SK-N-DZ (cell line): ENCODE measurements at places on chromosomes 16 and 17.

DNA sequence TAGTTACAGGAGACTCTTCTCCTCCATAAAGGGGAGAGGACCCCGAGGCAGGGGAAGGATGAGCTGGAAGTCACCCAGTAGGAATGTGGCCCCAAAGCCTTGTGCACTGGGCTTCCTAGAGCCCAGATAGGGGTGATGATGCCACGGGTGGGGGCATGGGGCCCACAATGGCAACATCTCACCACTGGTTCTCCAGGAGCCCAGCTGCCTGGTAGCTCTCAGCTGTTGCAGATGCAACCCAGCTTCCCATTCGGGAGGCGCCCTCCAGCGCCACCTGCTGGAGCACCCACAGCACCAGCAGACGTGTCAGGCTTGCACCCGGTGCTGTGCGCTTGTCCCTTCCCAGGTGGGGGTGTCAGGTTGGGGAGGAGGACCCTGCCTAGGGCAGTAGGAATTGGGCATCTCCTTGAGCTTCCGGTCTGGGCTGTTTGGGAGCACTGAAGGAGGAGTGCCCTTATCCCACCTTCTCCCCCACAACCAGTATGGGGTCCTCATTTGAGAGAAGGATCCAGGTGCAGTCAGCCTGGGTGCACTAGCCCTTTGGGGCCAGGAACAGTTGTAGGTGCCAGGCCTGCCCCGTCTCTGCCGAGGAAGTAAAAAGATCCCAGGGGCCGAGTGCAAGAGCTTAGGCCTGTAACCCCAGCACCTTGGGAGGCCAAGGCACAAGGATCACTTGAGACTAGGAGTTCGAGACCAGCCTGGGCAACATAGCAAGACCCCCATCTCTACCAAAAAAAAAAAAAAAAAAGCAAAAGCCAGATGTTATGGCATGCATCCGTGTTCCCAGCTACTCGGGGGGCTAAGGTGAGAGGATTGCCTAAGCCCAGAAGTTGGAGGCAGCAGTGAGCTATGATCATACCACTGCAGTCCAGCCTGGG is 14.4 kb downstream of the CDIPT start:
- peak; percentile 67 for DNase-seq

DNA sequence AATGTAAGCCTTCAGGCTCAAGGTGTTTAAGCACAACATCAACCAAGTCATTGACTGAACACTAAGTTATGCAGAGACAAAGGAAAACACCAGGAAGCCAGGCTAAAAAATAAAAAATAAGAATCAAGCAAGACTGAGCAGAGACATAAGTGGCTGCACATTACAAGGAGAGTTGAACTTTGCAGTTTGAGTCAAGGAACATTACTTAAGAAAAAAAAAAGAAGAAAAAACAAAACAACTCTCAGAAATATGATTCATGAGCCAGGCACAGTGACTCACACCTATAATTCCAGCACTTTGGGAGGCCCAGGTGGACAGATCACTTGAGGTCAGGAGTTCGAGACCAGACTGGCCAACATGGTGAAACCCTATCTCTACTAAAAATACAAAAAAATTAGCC is 168.1 kb downstream of the C16orf95 start:
- DNase-seq: no peak

DNA sequence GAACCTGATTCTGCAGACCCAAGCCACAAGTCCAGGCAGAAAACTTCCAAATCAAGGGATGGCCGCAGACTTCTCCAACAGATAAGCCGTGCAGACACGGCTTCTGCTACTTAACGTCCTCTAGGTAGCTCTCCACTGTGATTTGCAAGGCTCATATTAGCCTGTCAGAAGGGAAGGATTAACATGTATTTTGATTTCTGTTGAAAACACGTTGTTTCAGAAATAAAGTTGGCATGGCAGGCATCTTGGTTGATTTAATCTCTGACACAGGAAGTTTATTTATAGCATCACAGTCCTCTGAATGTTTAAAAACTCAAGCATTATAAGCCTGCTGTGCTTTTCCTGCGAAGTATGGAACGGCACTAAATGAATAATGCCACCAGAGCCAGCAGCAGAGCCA is 166.8 kb upstream of the TOX3 start:
- peak; percentile 44 for DNase-seq

- DNase-seq: no peak
Observed at GRCh38 chr17:30226878-30227277, 8.6 kb downstream of the SLC6A4 start.

- DNase-seq: peak; percentile 87
Observed at GRCh38 chr17:73305845-73306836, 5.7 kb downstream of the CDC42EP4 start.

DNA sequence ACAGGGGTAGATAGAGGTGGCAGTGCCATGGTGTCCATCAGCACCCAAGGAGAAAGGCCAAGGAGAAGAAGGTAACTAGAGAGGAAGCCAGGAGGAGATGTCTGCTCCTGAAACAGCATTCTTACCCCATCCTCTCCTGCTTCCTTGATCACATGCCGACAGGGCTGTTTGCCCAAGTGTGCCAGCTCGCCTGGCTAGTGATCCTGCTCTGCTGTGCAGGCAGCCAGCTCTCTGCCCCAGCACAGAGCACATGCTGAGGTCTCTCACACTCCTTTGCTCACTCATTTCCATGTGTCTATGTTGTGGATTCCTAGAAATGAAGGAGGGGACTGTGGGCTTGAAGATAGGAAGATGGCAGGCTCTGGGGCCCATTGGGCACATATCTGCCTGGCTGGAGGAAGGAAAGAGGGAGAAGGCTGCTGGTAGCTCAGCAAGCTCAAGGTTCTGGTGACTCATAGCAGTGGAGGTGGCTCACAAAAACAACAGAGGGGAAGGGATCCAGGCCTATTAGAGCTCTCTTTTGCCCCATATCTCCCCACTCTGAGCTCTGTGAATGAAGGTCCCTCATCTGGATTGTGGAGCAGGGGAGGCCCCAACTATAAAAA is 54.3 kb downstream of the NEUROD2 start:
- DNase-seq: no peak

GRCh38 chr16:72301523-72302236 is 129.7 kb upstream of the PMFBP1 start:
- DNase-seq: peak; percentile 23

DNA sequence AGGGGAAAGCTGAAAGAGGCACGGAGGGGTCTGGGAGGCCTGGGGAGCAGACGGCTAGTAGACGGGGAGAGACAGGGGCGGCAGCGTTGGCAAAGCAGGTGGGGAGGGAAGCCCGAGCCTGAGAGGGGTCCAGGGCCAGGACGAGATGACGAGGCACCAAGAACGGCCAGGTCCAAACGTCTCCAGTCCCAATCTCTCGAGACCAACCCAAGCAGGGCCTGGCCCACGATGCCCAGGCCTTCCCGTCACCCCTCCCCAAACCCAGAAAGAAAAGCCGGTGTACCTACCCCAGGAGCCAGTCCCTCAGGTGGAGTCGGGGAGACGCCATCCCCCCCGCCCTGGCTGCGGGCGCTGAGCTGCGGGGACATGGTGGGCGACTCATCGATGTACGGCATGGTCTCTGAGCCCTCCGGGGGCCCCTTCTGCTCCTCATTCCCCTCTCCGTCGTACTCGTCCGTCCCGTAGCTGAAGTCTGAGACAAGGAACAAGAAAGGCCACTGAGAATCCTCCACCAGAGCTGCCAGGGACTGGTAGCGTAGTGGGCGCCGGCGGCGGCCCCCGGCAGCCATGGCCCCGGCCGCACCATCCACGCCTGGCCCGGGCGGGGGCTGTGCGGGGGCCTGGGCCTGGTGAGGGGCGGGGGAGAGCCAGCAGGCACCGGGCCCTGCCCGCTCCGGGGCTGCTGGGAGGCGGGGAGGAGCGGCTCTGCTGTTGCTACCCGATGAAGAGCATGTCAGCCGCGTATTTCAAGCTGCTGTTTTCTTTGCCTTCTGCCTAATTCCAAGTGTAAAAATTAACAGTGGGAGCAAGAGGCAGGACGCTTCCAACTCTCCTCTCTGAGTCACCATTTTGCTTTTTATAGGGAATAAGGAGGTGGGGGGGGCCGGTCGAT is 54.6 kb downstream of the ABR start:
- DNase-seq: no peak

DNA sequence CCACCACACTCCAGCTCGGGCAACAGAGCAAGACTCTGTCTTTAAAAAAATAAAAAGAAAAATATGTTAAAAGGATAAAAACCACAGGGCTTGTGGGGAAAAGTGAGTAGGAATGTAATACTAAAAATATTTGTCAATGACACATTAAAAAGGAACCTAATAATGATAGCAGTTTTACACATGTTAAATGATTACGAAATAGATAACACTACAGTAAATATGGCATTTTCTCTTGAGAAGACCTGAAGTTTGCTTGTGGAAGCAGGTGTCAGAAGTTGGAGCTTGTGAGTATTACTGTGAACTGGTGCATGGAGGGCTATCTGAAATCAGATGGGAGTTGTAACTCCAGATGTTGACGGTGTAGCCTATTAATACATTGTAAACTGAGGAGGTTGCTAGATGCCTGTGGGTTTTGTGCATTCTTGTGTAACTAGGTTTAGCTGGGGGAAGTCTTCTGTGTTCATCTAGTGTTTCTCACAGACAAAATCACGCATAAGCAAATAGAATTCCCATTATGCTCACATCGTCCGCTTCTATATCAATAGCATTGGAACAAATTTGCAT is 44.2 kb upstream of the CLEC18A start:
- no peak for DNase-seq

DNA sequence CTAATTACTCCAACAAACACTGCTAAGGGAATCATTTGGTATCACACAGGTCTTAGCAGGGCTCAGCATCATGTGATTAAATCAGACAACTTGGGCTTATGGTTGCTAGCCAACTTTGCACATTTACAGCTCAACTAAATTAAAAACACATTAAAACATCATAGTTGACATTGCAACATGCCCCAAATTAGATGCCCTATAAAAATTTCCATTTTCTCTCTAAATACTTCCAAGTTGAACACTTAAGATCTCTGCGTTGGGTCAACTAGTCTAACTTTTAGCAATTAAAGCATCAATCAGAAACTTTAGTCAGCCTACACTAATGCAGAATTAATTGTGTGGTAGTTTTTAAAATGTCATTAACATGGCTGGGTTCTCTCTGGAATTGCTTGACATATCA is 12.1 kb downstream of the DNAJC7 start:
- no peak for DNase-seq

DNA sequence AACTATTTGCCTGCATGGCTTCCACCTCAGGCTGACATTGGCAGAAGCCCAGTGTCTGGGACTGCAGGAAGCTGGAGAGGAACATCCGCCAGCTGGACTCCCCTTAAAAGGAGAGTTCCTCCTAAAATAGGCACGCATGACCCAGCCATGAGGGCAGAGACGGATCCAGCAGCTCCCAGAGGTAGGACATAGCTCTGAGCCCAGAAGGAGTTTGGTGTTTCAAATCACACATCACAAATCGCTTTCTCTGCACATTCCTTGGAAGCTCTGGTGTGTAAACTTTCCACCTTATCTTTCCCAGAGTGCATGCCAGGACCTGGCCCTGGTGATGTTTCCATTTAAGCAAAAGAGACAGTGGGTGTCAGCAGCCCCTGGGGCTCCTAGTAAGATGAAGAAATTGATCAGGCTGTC is 231.1 kb upstream of the CDH5 start:
- DNase-seq: no peak

- DNase-seq: no peak
Observed at GRCh38 chr16:16052916-16053315, 103.5 kb downstream of the ABCC1 start.

DNA sequence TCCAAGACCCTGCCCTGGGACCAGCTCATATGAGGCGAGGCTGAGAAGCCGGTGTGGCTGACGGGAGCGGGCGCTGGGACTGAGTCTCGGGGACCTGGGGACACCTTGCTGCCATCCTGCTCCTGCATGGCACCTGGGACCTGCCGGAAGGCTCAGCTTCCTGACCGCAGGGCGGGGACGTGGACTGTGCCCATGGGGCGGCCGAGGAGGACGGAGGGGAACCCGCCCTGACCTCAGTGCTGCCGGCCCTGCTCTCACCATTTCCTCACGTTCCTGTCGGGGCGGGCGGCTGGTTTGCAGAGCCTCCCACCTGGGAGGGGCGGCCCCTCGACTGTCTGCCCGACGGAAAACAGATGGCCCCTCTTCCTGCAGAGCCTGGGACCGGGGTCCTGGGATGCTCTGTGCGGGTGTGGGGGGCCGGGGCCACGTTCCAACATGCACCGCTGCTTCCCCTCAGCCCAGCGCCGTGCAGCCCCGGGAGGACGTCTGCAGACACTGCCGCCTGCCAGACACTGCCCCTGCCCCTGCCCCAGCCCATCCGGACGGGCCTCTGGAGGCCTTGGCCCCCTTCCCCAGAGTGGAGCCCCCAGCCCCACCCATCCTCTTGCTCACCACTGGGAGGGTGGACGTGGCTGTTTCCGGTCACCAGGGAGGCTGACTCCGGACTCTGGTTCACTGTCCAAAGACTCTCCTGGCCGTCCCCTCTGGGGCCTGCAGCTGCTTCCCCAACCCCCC is 43.9 kb upstream of the SSTR5 start:
- DNase-seq: no peak

- peak; percentile 79 for DNase-seq
Observed at GRCh38 chr17:17041018-17041521, 1.2 kb upstream of the MPRIP start.

DNA sequence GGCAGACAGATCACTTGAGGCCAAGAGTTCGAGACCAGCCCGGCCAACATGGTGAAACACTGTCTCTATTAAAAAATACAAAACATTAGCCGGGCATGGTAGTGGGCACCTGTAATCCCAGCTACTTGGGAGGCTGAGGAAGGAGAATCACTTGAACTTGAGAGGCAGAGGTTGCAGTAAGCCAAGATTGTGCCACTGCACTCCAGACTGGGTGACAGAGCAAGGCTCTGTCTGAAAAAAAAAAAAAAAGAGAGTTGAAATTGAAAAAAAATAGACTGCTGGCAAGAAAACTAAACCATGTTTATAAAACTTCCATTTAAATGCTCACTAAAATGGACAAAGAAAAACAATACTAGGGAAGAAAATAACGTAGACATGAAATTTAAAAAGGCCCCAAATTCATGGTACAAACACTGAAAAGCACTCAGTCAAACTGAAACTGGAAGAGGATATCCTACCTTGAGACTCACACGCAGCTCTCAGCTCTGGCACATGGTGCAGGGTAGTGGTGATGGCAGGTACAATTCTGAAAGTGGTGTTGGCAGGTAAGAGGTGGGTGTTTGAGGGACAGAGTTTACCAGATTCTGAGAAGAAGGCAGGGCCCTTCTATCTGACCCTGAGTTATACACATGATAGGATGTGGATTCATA is 19.3 kb downstream of the CNTROB start:
- DNase-seq: no peak

GRCh38 chr16:59840169-59840568 is 1106.1 kb upstream of the GOT2 start:
- peak; percentile 10 for DNase-seq

- no peak for DNase-seq
Observed at GRCh38 chr17:40307740-40308239, 1.2 kb upstream of the RARA start.

DNA sequence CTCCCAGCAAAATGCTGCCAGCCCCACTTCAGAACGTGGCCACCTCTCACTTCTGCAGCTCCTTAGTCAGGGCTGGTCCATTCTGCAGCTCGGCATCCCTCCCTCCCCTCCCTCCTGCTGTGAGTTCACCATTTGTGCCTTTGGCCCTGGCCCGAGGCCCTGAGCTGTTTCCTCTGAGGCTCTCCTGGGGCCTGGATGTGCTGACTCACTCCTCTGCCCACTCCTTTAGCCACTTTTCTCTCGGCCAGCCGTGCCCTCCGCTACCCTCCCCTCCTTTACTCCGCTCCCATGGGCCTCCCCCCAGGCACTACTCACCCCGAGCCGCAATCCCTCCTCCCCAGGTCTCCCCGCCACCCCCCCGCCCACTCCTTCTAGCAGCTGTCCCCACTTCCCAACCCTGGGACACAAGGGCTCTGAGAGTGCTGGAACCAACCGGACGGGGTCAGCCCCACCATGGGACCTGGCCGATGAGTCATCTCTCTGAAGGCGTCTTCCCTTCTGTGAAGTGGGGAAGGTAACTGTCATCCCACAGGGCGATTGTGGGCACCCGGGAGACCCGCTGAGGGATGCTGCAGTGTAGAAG is 11.5 kb downstream of the KCNG4 start:
- no peak for DNase-seq
